ENCODE measurements at places on chromosomes 5 and 9.

DNA sequence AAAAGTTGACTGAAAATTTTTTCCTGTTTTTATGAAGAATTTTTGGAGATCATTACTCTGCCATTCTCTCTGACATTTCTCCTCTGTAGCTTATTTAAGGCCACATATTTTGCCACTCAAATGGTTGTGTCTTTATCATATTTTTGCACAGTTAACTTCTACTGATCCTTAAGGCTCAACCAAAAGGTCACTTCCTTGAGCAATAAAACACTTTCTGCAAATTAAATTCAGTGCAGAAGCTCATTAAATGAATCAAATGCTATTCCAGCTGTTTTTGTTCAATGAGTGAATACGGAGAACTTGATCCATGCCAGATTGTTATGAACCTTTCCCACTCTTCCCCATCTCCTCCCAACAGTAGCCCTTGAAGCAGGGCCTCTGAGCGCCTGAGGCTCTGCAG lies 93.8 kb upstream of the EPB41L4A start:
- no peak for DNase-seq

- no peak for DNase-seq
These were observed 1518.2 kb downstream of the EFNA5 start for GRCh38 chr5:106152569-106152968.

DNA sequence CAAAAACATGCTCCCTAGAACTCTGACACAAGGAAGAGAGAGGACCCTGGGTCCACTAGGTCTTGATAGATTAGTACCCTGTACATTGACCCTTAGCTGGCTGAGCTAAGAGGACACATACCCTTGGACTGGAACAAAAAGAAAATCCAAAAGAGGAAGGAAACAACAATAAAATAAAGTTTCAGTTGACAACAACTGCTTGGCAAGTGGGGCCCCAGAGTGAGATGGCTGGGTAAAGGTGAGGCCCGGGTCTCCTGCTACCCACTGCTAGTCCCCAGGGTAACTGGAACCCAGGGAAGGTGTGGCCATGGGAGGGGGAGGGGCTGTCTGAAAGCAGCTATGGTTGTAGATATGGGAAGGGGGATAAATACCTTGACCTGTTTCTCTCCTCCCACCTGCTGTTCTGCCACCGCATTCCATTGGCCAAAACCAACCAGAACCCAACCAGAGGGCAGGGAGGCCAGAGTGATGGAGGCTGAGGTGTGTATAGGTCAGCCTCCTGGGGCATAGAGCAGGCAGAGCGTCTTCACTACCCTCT lies 11.7 kb downstream of the TAL2 start:
- no peak for DNase-seq

DNA sequence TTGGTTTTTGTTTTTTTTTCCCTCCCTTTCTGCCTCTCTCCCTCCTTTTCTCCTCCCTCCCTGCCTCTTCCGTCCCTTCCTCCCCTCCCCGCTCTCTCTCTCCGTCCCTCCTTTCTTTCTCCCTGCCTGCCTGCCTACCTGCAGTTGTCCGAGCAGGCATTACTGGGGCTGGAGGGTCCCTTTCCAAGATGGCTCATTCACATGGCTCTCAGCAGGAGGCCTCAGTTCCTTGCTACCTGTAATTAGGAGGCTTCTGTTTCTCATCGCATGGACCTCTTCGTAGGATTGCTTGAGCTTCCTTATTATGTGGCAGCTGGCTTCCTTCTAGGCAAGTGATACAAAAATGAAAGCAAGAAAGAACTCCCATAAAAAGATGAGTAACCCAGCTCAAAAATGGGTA lies 8.0 kb downstream of the RGS3 start:
- DNase-seq, result no peak

DNA sequence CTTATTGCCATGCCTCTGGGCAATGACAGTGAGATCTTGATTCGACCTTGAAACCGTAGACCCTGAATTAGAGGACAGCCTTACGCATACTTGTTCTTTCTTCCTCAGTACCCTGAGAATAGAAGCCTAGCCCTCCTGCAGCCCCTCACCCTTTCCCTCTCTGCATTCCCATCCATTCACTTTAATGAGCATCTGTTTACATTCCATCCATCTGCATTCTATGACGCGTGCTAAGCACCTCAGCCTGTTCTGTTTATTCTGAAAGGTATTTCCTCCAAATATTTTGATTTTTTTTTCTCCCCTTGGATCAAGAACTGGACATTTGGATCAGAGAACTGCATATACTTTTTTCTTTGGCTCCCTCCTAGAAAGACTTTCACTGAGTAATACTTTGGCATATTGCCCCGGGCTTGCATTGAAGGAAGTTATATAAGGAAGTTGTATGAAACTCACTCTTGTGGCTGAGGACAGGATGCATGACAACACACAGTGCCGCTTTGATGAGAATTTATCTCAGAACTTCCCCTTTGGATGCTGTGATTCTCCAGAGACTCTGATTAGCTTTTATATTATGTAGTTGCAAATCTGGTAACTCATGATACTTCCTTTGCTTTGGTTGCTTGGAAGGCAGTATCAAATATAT lies 15.7 kb downstream of the TMEM8B start:
- DNase-seq, result no peak

GRCh38 chr5:9301200-9301599 lies 244.7 kb downstream of the SEMA5A start:
- no peak for DNase-seq

Data from activated naive CD4-positive, alpha-beta T cell treated with Interleukin-2 at 50 U/mL for 16 hours (primary cell).